ENCODE measurements at places on chromosomes 6 and 20.

DNA sequence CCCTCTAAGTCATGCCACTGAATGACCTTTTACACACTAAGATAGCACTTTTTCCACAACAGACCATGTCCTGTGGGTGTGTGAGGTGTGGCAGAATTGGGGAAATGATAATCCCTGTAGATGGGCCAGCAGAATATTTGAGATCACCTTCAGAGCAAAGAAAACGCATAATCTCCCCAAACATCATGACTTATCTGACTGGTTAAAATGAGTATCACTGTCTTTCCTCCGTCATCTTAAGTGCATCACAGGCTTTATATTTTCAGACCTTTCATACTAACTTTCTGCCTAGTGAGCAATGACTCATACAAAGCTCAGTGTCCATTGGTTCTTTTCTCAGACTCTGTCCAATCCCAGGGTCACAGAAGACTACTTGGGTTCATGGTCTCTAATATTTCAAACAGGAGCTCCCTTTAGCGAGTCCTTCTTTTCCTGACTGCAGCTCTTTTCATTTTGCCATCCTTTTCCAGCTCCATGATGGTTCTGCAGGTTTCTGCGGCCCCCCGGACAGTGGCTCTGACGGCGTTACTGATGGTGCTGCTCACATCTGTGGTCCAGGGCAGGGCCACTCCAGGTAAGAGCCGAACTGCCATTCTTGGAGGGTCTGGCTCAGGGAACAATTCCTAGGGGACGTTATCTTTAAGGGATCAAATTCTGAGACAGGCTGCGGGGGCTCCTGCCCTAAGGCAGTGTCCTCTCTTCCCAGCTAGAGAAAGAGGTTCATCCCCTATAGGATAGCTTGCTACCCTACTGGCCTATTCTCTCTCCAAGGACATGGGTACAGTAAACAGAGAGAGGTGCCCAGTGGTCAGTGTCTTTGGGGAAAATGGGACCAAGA lies at the start of gene HLA-DPB1:
Gene HLA-DPB1, plus strand, starts transcription at position 423 of the 838 bp plus-strand sequence. Its CDS starts 52 bp downstream, at position 475.
- DNase-seq = peak; percentile 91

- DNase-seq = no peak
These were observed 48.9 kb upstream of the ARMC2 start for GRCh38 chr6:108799354-108799717.

DNA sequence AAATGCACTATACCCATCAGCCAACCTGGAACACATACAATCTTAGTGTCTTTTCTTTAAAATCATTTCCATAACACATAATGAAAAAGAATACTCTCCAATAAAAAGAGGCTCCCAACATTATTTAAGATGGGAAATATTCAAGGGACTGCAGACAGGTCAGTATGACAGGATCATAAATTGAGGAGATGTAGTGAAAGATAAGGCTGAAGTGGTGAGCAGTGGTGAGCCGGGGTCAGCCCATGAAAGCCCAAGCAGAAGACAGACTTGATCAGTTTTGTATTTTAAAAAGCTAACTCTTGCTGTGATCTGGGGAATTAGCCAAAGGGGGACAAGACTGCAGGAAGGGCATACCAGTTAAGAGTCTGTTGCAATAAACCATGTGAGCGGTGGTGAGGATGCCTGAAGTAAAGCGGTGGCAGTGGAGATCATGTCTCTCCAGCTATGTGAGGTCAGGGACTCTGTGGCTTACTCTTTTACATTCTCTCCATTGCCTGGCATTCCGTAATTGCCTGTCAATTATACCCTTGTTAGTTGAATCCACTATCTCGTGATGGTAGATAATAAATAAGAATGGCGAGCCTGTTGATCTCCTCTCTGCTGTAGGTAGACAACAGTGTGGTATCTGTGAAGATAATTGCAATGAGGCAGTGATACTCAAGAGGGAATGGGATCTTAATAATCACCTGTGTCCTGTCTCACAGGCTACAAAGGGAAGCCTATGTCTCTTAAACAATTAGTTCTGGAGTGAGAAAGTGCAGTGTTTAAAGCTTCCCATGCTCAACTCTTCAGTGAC lies 97.4 kb downstream of the FILIP1 start:
- DNase-seq = no peak

DNA sequence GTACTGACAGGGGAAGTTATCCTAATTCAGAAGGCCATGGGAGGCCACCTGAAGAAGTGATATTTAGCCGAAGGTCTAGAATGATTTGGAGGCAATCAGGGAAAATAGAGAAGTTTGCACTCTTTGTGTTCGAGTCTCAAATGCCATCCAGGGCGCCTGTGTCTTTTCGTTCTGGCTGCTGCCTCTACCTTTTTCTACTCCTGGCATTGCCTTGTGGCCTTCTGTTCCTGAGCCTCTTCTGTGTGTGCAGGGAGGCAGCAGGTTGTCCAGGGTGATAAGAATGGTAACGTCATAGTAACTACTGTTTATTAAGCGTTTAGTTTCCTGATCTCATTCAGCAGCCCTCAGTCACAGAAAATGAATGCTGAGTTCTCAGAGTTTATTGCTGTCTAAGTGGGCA lies 252.1 kb downstream of the FARS2 start:
- DNase-seq = no peak

GRCh38 chr6:1611322-1611571 lies 1.5 kb downstream of the FOXC1 start:
- no peak for DNase-seq

GRCh38 chr20:44384423-44385027 lies 29.0 kb downstream of the HNF4A start:
- peak; percentile 53 for DNase-seq

GRCh38 chr6:154619146-154619545 lies 108.7 kb upstream of the CNKSR3 start:
- no peak for DNase-seq

DNA sequence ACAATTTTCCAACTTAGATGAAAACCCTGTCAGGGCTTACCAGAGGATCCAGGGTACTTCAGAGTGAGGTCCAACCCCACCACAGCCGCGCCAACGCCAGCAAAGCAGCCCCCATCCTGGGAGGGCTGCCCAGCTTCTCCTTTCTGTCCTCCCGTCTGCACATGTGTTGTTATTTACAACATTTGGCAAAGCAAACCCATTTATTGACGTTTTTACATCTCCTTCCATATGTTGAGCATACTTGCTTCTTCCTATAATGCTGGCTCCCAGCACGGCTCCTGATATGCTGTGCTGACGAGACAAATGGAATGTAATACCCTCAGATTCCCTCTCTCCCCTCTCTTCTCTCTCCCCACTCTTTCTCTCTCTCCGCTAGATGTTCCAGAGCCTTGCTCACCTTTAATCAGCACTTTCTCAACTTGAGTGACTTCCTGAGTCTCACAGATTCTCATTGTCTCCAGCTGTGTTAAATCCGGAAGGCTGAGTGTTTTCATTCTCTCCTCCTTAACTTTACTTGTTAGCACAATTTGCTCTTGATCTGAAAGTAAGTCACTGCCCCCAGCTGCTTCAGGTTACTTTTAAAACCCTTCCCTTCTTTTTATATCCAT lies 22.7 kb downstream of the RCAN2 start:
- peak; percentile 38 for DNase-seq

DNA sequence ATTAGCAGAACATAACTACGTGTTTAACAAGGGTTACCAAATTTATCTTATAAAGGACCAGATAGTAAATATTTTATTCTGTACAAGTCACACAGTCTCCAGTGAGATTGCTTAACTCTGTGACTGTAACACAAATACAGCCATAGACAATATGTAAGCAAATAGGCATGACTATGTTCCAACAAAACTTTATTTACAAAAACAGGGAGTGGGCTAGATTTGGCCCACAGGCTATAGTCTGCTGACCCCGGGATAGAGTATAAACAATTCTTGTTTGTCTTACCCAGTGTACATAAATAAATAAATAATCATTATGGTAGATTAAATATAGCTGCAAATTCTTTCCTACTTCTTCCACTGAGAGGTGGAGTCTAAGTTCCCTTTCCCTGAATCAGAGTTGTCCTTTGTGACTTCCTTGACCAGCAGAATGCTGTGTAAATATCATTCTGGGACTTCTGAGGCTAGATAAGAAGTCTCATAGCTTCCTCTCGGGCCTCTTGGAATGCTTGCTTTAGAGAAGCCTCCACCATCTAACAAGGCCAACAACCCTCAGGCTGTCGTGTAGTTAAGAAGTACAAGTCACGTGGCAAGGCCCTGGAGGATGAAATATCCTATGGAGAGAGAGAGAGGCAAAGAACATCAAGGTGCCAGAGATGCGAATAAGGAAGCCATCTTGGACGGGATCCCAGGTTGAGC lies 59.1 kb upstream of the TMEM244 start:
- no peak for DNase-seq

DNA sequence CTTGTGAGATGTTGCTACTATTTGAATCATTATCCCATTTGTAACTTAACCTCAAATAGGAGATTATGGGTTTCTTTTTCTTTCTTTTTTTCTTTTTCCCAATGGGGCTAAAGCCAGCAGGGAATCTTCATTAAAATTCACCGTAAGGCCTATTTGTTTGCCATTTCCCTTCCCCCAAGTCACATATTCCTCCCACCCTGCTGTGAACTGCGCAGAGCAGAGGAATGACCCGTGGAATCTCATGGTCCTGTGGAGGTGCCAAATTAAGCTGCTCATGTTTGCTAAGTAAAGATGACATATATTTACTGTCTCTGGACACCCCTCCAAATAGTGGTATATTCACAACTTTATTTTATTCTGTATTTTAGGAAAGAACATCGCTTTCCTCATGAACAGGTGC lies 699.3 kb downstream of the RNF144B start:
- DNase-seq = no peak

All from pons (tissue), 1 donor.